CD4-positive, alpha-beta memory T cell (primary cell): ENCODE measurements at places on chromosomes 13 and 19. TPM values are rescaled to one million over a fixed set of nuclear protein-coding genes. Genes with fewer than 3 reads are reported as not detected.
A peak's percentile ranks its signal among the peaks of the same experiment; 100 is the strongest.

- peak; percentile 80 for DNase-seq
These were observed 1.3 kb upstream of the FFAR1 start for GRCh38 chr19:35346193-35347052.

The KXD1 gene
- polyA plus RNA-seq = 94.3 TPM

The FLT3LG gene
- polyA plus RNA-seq = 252 TPM

DNA sequence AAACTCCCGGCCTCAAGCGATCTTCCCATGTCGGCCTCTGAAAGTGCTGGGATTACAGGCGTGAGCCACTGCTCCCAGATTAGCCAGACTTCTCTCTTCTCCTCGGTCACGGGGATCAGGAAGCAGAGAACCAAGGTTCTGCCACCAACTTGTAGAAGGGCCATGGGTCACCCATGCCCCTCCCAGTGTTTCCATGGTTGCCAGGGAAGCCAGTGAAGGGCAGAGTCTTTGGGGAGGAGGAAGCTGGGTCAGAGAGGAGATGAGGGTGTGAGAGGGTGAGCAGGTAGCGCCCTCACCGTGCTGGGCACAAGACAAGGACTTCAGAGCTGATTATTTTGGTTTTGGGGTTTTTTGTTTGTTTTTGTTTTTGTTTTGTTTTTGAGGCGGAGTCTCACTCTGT lies 77.1 kb downstream of the GNG7 start:
- DNase-seq = no peak

DNA sequence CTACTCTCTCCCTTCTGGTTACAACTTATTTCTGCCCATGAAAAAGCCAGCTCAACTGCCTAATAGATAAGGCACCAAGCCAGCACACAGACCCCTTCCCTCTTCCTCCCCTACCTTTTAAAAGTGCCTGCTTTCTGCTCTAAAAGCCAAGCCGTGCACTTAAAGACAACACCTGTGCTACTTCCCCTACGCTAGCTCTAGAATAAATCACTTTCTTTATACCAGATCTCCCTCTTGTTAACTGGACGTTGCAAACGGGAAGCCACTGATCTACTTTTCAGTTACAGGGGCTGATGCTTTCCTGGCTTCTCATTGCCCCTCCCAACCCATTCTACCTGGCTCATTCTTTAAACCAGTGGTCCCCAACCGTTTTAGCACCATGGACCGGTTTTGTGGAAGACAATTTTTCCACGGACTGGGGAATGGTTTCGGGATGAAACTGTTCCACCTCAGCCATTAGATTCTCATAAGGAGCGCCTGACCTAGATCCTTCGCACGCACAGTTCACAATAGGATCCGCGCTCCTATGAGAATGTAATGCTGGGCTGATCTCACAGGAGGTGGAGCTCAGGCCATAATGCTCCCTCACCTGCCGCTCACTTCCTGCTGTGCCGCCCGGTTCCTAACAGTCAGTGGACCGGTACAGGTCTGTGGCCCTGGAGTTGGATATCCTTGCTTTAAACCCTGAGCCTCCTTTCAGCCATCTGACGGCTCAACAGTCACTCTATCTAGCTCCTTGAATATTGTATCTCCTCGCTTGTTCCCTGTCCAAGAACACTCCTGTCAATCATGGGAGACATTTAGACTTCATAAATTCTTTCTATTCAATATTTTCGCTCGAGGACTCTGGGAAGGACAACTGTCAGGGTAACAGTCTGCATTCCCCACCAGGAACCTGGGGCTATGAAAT lies 841 bp upstream of the ZNF223 start:
- no peak for DNase-seq

GRCh38 chr19:49473868-49474541 lies at the start of gene FLT3LG:
TSS of gene FLT3LG (plus strand) at chr19:49474215. CDS start at chr19:49474640, 425 bp downstream.
- DNase-seq = peak; percentile 97

GRCh38 chr19:5062799-5063198 lies 93.9 kb downstream of the KDM4B start:
- DNase-seq = no peak

The LRRC63 gene
- 0.57 TPM for polyA plus RNA-seq

DNA sequence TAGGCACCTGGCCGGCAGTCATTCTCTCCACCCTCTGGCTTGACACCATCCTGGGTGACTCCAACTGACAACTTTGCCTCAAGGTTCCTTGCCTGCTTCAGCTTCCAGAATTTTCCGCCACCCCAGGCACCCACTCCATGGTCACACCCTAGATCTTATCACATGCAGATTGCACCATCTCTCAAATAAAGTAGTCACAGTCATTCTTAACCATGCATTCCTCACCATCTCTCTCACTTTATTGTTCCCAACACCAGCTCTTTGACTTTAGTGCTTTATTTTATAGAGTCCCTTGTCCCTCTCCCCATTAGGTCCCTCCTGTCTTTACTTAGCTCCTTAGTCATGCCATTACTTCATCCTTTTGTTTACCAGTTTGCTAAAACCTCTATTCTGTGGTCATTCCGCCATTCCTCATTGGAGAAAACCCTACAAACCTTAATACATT lies 351.7 kb downstream of the SPRY2 start:
- no peak for DNase-seq

DNA sequence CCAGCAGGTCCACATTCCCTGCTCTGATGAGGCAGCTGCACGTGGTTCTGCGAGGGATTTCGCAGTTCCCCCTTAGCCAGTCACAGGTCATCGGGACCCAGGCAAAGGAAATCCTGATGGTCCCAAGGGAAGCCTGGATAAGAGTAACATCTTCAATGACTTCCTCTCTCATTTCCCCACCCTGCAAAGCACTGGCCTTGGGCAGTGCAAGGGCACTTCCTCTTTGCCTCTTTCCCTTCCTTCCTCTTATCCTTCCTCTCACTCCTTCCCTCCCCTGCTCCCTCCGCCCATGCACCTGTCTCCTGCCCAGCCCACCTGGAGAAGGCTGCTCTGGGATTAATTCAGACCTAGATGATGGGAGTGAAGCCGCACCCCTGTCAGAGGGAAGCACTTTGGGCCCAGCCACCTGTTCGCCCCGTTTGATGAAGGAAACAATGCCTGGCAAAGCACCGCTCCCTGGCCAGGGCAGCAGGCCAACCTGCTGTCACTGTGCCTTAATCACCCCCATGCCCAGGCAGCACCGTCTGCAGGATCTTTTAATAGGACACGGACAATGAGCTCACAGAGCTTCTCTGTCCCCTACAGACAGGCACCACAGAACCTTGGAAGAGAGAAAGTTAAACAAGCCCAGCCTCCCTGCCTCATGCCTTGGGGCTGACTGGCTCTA lies 113.5 kb upstream of the PABPC3 start:
- no peak for DNase-seq

- DNase-seq = no peak
These were observed 6.1 kb upstream of the CLEC4G start for GRCh38 chr19:7738023-7738422.

DNA sequence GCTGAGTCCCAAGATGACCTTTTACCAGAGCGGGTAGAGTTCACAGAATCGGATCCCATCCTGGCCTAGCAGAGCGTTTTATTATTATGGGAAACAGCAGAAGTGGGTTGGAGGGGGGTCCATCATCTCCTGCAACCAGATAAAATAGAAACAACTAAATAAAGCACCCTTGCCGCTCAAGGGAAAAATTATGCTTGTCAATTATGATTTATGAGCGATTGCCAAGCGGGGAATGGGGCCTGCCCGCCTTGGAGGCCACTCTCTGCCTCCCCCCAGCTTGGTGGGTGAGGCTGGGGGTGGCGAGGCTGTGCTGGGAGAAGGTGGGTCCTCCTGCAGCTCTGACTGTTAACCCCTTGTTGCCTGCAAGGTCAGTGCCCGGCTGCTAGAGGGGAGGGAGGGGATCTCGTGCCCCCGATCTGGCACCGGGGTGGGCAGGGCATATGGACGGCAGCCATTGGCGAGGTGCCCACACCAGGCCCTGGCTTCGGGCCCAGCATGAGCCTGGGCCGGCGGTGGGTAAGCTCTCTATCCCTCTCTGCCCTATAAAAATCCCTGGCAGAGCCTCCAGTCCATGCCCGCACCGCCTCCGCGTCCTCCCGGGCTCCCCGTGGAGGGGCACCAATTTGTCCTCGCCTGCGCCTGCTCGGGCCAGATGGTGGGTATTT lies 129.1 kb downstream of the URI1 start:
- DNase-seq = no peak

The GJB6 gene
- not detected for polyA plus RNA-seq

DNA sequence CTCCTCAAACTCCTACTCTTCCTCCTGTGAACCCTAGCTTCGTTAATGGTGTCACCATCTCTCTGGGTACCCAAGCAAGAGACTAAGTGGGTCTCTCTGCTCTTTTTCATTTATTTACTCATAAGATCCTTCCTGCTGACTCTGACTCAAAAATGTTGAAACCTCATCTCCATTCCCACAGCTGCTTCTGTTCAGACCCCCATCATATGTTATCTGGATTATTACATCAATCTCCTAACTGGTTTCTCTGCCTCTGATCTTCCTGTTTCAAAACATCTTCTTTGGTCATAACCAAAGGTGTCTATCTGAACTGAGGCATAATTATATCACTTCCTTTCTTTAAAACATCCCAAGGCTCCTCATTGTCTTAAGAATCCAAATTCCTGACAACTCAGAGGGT lies 2.0 kb upstream of the MEDAG start:
- DNase-seq = no peak

The ZNF844 gene
- 2.3 TPM for polyA plus RNA-seq

DNA sequence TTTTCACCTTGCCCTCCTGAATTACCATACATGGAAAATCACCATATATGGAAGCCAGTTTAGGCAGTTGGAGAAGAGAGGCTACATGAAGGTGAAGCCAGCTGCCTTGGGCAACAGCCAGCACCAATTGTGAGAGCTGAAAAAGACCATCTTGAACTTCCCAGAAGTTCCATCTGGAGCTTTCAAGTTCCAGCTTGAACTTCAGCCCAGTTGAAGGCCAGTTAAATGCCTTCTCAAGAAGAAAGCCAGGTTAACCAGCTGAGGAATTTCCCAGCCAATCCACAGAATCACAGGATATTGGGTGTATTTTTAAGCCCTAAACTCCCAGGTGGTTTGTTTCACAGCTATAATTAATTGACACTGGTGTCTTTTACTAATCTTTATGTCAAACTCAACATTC lies 713.6 kb upstream of the MIR17HG start:
- DNase-seq = no peak

DNA sequence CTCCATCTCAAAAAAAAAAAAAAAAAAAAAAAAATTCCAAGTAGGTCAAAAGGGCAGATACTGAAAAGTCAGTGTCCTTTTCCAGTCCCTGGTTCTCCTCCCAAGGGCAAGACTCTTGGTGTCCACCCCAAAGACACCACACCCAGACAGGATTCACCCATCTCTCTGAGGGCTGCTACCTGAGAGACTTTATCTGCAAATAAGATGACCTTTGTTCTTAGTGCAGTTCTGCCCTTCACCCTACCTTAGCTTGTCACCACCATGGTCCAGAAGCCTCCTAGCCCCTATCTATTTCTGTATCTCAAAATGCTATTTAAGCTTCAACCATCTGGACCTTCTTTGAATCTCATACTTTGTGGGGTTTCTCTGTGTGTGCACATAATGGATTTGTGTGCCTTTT lies 4.2 kb upstream of the FBXO27 start:
- no peak for DNase-seq

DNA sequence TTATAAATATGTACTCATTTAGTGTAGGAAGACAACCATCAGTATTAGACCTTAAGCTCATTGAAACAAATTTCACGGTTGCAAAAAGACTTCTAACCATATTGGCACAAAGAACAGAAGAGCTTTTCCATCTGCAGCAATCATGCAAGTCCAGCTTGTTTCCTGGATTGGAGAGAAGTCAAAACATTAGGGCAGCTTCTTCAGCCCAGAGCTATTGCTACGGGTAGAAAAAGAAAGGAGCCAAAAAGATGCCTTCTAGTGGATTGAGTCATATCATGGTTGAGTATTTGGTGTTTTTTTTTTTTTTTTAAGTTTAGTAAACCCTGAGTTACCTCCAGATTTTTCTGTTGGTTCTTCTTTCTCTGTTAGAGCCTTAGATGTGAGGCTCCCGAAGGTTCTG lies 99.8 kb downstream of the WDFY2 start:
- no peak for DNase-seq

The EID2B gene
- polyA plus RNA-seq = 6.1 TPM

The CYP4F11 gene
- not detected for polyA plus RNA-seq

DNA sequence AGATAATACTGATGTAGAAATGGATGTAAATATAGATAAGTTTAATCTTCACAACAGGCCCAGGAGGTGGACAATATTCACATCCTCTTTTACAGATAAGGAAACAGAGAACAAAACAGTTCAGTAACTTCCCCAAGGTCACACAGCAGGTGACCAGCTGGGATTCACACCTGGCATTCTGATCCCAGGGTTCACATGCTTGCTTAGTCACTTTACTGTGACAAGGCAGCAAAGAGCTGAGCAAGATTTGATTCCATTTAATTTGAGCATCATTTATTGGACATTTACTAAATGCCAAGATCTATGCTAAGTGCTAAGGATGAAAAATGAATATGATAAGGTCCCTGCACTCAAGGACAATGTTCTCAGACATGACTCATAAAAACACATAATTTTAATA lies 94.1 kb upstream of the STARD13 start:
- no peak for DNase-seq

The FLT3 gene
- not detected for polyA plus RNA-seq

DNA sequence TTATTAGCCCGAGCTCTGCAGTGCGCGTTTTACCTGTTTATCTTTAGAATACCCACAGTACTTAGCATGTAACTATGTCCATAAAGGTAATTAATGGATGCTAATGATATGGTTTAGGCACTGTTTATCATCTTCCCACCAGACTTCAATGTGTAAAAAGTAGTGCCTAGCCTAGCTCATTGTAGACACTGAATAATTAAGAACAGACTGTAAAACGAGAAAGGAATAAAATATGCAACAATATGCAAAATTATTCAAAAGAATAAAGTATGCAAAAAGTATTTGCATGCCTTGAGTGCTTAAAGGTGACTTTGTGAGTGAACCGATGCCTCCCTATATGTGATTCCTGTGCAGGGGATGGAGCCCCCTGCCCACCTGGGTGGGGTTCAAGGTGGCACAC lies 35.7 kb upstream of the RNF113B start:
- DNase-seq = no peak

The POSTN gene
- not detected for polyA plus RNA-seq

- no peak for DNase-seq
These were observed 13.6 kb upstream of the SHC2 start for GRCh38 chr19:474126-475078.

The IRGC gene
- not detected for polyA plus RNA-seq
